Regular cardiac myocyte (primary cell): ENCODE measurements at places on chromosomes 12 and 14. TPM values are rescaled to one million over a fixed set of nuclear protein-coding genes. Genes with fewer than 3 reads are reported as not detected.

The RAB3IP gene
- 7.9 and 13.8 TPM in 2 replicates for total RNA-seq

The ASCL1 gene
- total RNA-seq, result not detected in 2 replicates

The GUCY2C gene
- not detected in 2 replicates for total RNA-seq

The MMP19 gene
- 2.5 and 7.3 TPM in 2 replicates for total RNA-seq

The SLC6A12 gene
- total RNA-seq, result 0.19 TPM in 1 of 2 replicates, not detected in the other

The BORCS5 gene
- total RNA-seq, result 12.8 and 13.8 TPM in 2 replicates

The OVCH1 gene
- under 0.01 and 0.28 TPM in 2 replicates for total RNA-seq

The PMCH gene
- 0.19 TPM in 1 of 2 replicates, not detected in the other for total RNA-seq

The FGF6 gene
- not detected in 2 replicates for total RNA-seq

The THTPA gene
- total RNA-seq, result 11.3 and 23.4 TPM in 2 replicates

The EPYC gene
- not detected in 2 replicates for total RNA-seq

The OR9K2 gene
- total RNA-seq, result not detected in 2 replicates

The CD163 gene
- under 0.01 TPM in 1 of 2 replicates, not detected in the other for total RNA-seq

The DEGS2 gene
- total RNA-seq, result under 0.01 and 0.28 TPM in 2 replicates

The PITPNM2 gene
- 2.0 and 3.5 TPM in 2 replicates for total RNA-seq

The RTL1 gene
- not detected in 2 replicates for total RNA-seq

The C12orf50 gene
- not detected in 2 replicates for total RNA-seq

The RASAL1 gene
- total RNA-seq, result not detected in 2 replicates

The NKX2-1 gene
- total RNA-seq, result not detected in 2 replicates

The SERPINA12 gene
- total RNA-seq, result not detected in 2 replicates

The SYNDIG1L gene
- total RNA-seq, result under 0.01 TPM in 1 of 2 replicates, not detected in the other

The TMEM119 gene
- total RNA-seq, result 0.58 and 15.8 TPM in 2 replicates

The CCDC197 gene
- total RNA-seq, result not detected in 2 replicates

The PDZRN4 gene
- total RNA-seq, result not detected in 2 replicates

The DIABLO gene
- total RNA-seq, result 92.7 and 96.2 TPM in 2 replicates

The FERMT2 gene
- total RNA-seq, result 132 and 143 TPM in 2 replicates

The OR10A7 gene
- not detected in 2 replicates for total RNA-seq

The ARHGDIB gene
- 36.9 and 90.9 TPM in 2 replicates for total RNA-seq

The BDKRB1 gene
- 0.38 and 2.5 TPM in 2 replicates for total RNA-seq

The PKP2 gene
- 0.38 and 8.2 TPM in 2 replicates for total RNA-seq

The EML1 gene
- 27.2 and 27.9 TPM in 2 replicates for total RNA-seq

The HELB gene
- total RNA-seq, result 3.5 and 4.5 TPM in 2 replicates

The SMIM41 gene
- total RNA-seq, result 0.19 TPM in 1 of 2 replicates, not detected in the other

The GABARAPL1 gene
- 23.0 and 105 TPM in 2 replicates for total RNA-seq

The TSPAN9 gene
- total RNA-seq, result 34.1 and 38.3 TPM in 2 replicates

The CLEC1B gene
- not detected in 2 replicates for total RNA-seq

The CCDC88C gene
- total RNA-seq, result 0.77 and 0.85 TPM in 2 replicates

The SALL2 gene
- total RNA-seq, result 1.2 and 1.7 TPM in 2 replicates

The TC2N gene
- 0.19 and 0.56 TPM in 2 replicates for total RNA-seq
